ENCODE measurements at places on chromosomes 1 and 21. TPM values are rescaled to one million over a fixed set of nuclear protein-coding genes. Genes with fewer than 3 reads are reported as not detected.

DNA sequence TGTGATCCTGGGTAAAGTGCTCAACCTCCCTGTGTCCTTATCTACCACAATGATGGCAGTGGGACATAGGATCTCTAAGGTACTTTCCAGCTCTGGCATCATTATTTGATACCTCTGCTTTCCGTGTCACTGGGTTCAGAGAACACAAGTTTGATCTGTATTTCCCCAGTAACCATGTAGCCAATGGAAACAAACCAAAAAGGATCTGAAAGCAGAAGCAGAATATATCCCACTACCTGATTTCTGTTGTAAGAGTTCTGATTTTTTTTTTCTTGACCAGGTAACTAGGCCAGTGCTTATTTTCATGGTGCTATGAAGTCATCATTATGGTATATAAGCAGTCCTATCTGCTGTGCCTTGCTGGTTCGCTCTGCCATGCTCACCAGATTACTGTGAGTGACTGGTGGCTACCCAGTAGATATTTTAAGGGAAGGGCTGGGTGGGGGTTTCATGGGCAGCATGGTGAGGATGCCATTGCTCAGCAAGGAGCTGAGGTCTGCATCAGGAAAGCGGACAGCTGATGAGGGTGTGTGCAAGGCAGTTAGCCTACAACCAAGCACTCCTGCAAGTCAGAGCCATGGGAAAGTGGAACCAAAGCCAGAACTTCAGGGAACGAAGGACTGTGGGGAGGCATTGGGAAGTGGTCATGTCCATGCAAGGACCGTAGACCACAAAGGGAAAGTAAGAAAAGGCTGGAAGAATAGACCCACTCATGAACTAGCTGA is 104.9 kb upstream of the EDEM3 start:
- H3K4me3 ChIP-seq, result no peak overlapping the region
- no peaks in the 10 kb centered on the region for H3K36me3 ChIP-seq
- peak overlapping the region; percentile 36 for H3K27ac ChIP-seq
- no peaks in the 10 kb centered on the region for H3K27me3 ChIP-seq

DNA sequence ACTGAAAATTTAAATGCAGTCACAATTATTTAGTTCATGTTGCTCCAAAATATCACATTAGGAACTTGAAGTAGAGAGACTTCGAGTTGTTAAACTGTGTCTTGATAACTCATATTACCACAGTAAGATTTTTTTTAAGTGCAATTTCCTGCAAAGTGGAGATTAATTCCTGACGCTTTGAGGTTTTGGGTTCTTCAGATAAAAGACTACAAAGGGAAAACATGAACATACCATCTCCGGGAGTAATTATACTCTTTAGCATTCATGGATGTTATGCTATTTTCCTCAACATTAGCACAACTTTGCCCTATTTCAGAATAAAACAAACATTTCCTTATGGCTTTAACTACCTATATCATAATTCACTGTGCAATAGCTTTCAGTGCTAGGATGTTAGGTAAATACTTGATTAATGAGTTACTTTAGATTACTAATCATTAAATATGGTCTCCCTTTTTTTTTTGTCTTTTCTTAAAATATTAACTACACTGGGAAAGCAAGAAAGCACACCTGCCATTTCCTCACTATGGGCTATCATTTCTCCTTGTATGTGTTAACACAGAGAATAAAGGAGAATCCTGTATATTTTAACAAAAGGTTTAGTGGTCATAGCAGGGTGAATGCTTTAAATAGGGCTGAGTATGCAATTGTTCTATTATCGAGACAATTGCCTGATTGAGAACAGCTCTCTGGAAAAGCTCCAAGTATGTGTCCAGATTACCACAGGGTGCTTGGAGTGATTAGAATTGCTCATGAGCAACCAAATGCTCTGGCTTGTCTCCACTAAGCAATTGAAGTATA is 252.5 kb upstream of the C1orf105 start:
- H3K36me3 ChIP-seq, result no peaks in the 10 kb centered on the region
- peaks cover 7% of the 10 kb centered on the region for H3K27me3 ChIP-seq
- no peak overlapping the region for H3K4me3 ChIP-seq
- H3K4me1 ChIP-seq, result no peaks in the 10 kb centered on the region

GRCh38 chr1:12528021-12528852 is 89.8 kb downstream of the DHRS3 start:
- no peak overlapping the region for H3K4me3 ChIP-seq
- H3K4me1 ChIP-seq, result peaks cover 6% of the 10 kb centered on the region
- no peaks in the 10 kb centered on the region for H3K27me3 ChIP-seq
- H3K36me3 ChIP-seq, result no peaks in the 10 kb centered on the region

DNA sequence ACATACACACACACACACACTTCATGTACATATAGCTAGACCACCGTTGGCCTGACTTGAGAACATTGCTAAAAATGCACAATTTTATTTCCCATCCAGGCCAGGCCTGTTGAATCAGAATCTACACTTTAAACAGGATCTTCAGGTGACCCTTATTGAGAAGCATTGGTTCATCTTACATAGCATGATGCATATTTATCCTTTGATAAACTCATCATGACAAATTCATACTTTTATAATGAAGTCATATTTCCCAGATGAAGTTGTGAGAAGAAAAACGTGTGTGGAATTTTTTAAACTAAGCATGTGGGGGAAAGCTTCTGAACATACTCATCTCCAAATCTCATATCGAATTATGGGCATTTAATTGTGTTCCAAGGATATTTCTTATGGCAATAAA is 877.7 kb downstream of the MRPL39 start:
- no peak overlapping the region for H3K4me3 ChIP-seq
- no peaks in the 10 kb centered on the region for H3K27me3 ChIP-seq
- DNase-seq, result no peak

GRCh38 chr1:161351482-161351881 is 16.2 kb downstream of the CFAP126 start:
- DNase-seq, result no peak
- H3K27me3 ChIP-seq, result no peaks in the 10 kb centered on the region
- H3K4me3 ChIP-seq, result no peak overlapping the region
- H3K4me1 ChIP-seq, result no peaks in the 10 kb centered on the region

DNA sequence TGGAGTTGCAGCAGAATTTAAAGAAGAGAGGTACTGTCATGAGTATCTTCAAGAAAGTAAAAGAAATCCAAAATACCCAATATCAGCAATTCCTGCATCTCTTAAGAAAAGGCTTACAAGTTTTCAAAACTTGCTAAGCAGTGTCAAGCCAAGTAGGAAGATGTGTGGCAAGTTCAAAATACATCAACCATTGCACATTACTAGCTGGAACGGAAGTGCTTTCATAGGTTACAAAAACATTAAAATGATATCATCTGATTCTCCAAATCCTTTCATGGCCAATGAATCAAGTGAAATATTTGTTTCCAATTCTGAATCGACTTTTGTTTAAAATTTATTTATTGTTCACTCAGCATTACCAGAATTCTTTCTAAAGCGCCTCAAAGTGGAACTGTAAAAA is 5.7 kb upstream of the ABCA4 start:
- H3K27ac ChIP-seq, result no peak overlapping the region
- H3K4me3 ChIP-seq, result no peak overlapping the region

GRCh38 chr1:58971629-58972140 is 187.8 kb upstream of the JUN start:
- H3K4me3 ChIP-seq, result no peak overlapping the region
- H3K4me1 ChIP-seq, result peaks cover 25% of the 10 kb centered on the region
- DNase-seq, result no peak
- H3K27ac ChIP-seq, result no peak overlapping the region
- no peaks in the 10 kb centered on the region for H3K36me3 ChIP-seq

DNA sequence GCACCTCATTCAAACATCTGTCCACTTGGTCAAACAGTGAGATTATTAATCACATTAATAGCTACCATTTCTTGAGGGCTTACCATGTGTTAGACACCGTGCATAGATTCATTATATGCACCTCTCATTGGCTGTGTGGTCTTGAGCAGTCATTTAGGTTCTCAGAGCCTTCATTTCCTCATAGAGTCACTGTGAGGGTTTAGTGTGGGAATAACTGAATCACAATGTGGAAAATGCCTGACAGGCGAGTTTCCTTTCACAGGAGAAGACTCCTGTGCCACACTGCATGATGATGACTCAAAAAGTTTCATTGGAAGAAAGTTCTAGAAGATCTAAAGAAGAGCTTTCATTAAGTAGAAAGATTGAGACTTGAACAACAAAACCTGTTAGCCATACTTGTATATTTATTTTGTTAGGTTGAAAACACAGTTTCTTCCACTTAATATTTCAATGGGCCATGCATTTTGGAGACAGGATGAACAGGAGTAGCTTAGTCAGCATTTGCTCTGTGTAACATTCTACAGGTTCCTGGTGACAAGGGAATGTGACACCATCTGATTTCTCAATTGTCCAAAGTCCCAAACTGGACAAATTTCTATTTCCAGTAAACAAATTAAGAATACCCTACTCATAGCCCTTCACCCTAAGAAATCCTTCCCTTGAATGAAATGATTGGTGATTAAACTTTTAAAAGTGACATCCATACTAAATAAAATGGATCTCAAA is 45.7 kb downstream of the FYB2 start:
- peaks cover 1% of the 10 kb centered on the region for H3K27me3 ChIP-seq
- H3K4me3 ChIP-seq, result peak overlapping the region; percentile 34
- H3K27ac ChIP-seq, result peak overlapping the region; percentile 3

GRCh38 chr1:9689971-9690381 is 38.4 kb downstream of the PIK3CD start:
- H3K27ac ChIP-seq, result peak overlapping the region; percentile 90
- peaks cover 84% of the 10 kb centered on the region for H3K4me1 ChIP-seq
- peaks cover 13% of the 10 kb centered on the region for H3K36me3 ChIP-seq
- peaks cover 2% of the 10 kb centered on the region for H3K27me3 ChIP-seq
- H3K4me3 ChIP-seq, result peak overlapping the region; percentile 85

GRCh38 chr1:53246261-53247134 is 8.2 kb upstream of the MAGOH start:
- H3K27ac ChIP-seq, result no peak overlapping the region
- H3K27me3 ChIP-seq, result no peaks in the 10 kb centered on the region
- no peaks in the 10 kb centered on the region for H3K36me3 ChIP-seq
- no peak overlapping the region for H3K4me3 ChIP-seq
- H3K4me1 ChIP-seq, result no peaks in the 10 kb centered on the region

GRCh38 chr1:1287288-1288110 is 7.3 kb downstream of the SCNN1D start:
- H3K4me3 ChIP-seq, result no peak overlapping the region
- H3K27ac ChIP-seq, result no peak overlapping the region
- DNase-seq, result no peak

- no peak for DNase-seq
- H3K36me3 ChIP-seq, result no peaks in the 10 kb centered on the region
- H3K4me1 ChIP-seq, result no peaks in the 10 kb centered on the region
- H3K4me3 ChIP-seq, result no peak overlapping the region
Observed at GRCh38 chr1:242212401-242212800, 213.5 kb upstream of the MAP1LC3C start.

The C8B gene
- polyA plus RNA-seq, result not detected

The CENPF gene
- 3.4 TPM for polyA plus RNA-seq

The TRIM63 gene
- 0.14 TPM for polyA plus RNA-seq

Data from immature natural killer cell (primary cell).